ENCODE measurements at places on chromosomes 1 and 21.
A peak's percentile ranks its signal among the peaks of the same experiment; 100 is the strongest.

GRCh38 chr1:3313576-3313950, 140.9 kb upstream of the ARHGEF16 start:
- no peak for DNase-seq

GRCh38 chr1:38094711-38095290, 48.2 kb upstream of the POU3F1 start:
- DNase-seq = no peak

DNA sequence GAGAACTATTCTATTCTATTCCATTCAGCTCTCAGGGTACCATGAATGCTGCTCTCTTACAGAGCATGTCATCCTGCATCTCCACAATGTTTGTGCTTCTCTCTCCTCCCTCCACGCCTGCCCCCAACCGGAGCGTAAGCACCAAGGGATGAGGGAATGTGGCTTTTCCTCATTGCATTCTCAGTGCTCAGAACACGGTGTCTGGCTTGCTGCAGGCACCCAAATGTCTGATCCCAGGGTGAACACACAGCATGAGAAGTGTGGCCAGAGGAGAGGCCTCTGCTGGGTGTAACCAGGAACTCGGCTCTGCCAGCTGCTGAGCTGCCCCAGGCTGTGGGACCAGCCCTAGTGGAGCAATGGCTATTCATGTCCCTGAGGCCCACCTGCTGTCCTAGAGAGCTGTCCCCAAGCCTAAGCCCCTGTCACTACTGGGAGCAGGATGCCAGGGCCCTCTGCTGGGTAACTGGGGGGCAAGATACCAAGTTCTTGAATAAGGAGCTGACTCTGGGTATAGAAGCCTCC, 38.3 kb downstream of the OLFML2B start:
- no peak for DNase-seq

GRCh38 chr21:31172328-31172727, 134.1 kb upstream of the KRTAP19-8 start:
- DNase-seq = no peak

DNA sequence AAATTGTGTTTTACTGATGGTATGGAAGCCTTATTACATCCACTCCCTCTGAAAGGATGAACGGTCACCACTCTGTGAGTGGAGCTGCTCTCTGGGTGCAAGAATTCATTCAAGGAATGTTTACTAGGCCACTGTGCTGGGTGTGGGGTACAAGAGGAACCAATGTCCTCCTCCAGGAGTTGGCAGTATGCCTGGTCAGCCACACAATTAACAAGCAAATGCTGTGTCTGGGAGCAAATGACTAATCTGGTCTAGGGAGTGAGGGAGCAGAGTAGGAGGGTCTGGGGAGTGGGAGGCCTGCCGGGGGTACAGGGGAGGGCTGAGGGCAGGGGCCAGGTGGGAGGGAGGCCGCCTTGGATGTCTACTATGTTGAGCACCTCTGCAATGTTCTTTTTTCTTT, 27.2 kb upstream of the TDRD10 start:
- no peak for DNase-seq

GRCh38 chr1:41521766-41522165, 37.3 kb upstream of the EDN2 start:
- no peak for DNase-seq

GRCh38 chr1:1441002-1441888, 5.8 kb downstream of the VWA1 start:
- peak; percentile 15 for DNase-seq

- DNase-seq = no peak
Observed at GRCh38 chr1:156009404-156009803, 11.3 kb downstream of the SSR2 start.

- DNase-seq = no peak
Observed at GRCh38 chr1:236716160-236716559, 29.9 kb downstream of the ACTN2 start.

GRCh38 chr1:95974586-95974985, 740.6 kb downstream of the RWDD3 start:
- DNase-seq = no peak

DNA sequence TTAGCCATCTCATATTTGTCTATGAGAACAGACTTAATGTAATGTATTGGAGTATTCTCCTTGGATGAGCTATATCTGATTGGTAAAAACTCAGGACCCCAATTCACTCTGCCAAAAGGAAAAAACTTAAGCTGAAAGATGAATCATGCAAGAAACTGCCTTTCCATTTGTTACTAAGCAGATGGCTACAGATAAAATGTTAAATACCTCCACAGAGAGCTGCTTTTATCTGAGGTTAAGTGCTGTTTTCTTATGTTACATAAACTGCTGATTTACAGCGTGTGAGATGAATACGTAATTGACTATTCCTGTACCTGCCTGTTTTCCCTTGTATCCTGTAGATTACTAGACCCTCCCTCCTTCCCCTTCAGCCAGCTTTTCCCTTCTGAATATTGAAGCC, 49.3 kb downstream of the CLCA4 start:
- no peak for DNase-seq

DNA sequence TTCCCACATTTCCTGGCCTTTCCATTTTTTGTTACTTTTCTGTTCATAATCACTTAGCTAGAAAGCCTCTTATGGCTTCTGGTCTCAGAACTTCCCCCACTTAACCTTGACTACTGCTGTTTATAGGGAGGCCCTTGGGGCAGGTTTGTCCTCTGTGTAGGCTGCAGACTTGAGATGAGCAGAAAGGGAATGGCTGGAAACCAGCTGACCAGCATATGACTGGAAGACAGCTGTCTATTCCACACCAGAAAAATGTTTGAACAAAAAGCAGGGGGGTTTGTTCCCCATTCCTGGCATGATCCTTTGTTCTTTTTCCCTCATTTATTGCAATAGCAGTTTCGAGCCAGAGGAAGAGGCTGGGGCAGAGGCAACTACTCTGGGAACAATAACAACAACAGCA, 4.9 kb upstream of the SH3D21 start:
- no peak for DNase-seq

DNA sequence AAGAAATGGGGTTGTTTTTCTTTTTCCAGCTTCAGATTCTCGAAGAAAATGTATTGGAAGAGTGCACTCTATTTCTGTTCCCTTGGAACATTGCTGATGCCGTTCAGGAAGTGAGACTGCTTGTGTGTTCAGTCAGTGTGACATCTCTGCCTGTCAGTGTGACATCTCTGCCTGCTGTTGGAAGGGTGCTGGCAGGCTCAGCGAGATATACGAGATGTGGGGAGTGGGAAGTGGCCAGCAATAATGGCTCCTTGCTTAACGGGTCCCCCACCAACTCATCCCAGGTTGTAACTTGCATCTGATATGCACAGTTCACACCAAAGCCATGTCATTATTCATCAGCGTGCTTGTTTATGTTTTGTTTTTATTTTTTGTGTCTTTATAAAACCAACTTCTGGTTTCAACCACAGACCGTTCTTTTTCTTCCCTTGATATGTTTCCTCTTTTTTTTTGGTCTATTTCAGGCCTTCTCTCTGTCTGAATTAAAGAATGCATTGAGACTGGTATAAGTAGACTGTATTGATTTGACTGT, 145.4 kb downstream of the GALNT2 start:
- no peak for DNase-seq

DNA sequence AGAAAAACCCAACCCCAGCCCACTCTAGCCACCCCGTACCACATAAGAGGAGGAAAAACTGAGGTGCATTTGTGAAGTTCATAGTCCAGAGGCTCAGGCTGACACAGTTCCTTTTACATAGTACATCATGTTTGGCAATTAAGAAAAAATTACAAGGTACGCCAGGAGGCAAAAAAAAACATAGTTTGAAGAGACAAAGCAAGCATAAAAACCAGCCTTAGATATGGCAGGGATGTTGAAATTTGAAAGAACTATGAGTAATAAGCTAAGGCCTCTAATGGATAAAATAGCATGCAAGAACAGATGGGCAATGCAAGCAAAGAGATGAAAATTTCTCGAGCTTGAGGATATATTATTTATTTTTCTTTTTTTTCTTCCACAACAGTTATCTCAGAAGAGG, 31.9 kb downstream of the MIXL1 start:
- DNase-seq = no peak

- no peak for DNase-seq
Observed at GRCh38 chr1:43985984-43986595, 5.3 kb upstream of the CCDC24 start.

GRCh38 chr1:162944974-162945674, 84.1 kb upstream of the CCDC190 start:
- DNase-seq = no peak

GRCh38 chr1:68495968-68496679, 758 bp downstream of the DEPDC1 start:
- no peak for DNase-seq

All from activated T-helper 1 cell treated with anti-CD3 and anti-CD28 coated beads, Interleukin-2, amount 50 U/mL, for 16 hours (primary cell).